ENCODE measurements at places on chromosomes 2 and 18.

DNA sequence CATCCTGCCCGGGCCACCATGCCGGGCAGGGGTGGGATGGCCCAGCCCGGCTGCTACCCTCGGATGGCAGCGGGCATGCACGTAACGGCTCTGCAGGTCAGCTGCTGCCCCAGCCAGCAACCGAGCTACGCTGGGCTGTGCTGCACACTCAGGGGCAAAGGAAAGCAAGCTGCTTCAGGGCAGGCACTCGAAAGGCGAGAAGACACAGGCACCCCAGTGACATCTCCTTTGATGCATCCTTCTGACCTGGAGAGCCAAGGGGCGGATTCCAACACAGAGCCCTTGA, 8.8 kb downstream of the HDAC4 start:
- DNase-seq, result no peak

DNA sequence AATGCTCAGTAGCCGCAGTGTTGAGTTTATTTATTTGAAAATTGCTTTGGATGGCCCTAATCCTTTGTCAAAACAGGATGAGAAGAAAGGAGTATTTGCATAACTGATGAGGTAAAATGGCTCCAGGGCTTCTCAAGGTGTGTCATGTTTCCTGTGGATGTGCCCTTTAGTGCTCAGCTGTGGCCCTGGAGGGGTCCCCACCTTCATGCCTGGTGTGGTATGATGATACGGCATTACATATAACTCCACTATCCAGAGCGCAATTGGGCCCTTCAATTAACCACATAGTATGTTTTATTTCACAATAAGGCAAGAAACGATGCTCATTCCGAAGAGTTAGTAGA, 39.8 kb upstream of the TMEM178A start:
- DNase-seq, result no peak

DNA sequence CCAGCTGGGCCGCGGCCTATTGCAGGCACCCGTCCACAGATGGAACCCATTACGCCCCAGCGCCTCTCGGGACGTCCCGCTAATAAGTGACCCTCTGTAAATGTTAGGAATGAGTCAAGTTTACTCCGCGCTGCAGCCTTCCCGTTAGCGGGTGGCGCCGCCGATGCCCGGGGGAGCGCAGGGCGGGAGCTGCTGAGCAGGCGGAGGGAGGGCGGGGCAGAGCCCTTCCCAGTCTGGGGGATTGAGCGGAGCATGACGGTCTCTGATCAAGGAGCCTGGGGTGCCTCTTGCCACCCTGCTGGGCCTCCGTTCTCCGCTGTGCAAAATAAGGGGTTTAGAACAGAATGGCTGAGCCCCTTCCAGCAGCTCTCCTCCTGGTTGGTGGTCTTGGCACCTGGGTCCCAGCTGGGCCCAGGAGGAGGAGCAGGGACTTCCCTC, 10.5 kb downstream of the CROCC2 start:
- DNase-seq, result no peak

- DNase-seq, result peak; percentile 22
These were observed 23.5 kb upstream of the C18orf32 start for GRCh38 chr18:49510393-49511115.

DNA sequence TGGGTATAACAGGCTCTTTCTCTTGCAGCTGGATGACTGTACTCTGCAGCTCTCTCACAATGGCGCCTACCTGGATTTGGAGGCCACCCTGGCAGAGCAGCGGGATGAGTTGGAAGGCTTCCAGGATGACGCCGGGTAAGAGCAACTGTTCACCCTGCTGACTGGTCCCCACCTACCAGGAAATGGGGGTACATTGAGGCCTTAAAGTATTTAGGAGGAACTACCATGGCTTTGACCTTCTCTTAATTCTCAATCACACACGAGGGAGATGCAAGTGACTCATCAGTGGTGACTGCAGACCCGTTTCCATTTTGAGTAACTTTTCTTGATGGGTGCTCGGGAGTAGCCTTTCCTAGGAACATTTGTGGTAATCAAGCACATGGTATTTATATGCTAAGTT, 58.0 kb downstream of the FHOD3 start:
- no peak for DNase-seq

GRCh38 chr2:158688721-158689120, 106.4 kb upstream of the DAPL1 start:
- no peak for DNase-seq

GRCh38 chr2:208542465-208543041, 136.0 kb downstream of the PTH2R start:
- no peak for DNase-seq

GRCh38 chr18:66603941-66604627, at the start of gene CDH19:
Gene CDH19 (minus strand): TSS chr18:66604090. CDS start chr18:66572204, 31,886 bp downstream.
- peak; percentile 94 for DNase-seq

DNA sequence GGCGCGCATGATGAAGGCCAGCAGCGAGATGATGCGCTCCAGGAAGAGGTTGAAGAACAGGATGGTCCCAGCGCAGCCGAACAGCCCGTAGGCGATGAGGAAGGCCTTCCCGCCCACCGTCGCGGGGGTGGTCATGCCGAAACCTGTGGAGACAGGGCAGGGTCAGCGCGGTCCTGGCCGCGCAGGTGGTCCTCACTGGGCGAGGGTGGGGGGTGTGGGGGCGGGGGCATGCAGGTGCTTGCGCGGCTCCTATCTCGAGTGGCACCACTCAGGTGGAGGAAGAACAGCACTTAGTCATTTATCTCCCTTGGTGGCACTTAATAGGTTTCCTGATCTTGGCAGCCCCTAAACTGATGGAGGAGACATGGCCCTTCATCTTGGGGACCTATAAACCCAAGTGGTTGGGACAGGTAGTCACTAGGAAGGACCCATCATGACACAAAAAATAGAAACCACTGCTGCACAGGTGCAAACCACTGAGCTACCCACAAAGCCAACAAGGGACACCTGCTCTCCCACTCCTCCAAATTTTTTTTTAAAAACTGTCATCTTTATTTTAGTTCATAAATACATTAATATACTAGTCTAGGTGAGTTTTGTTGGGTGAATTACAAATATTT, 118.8 kb downstream of the MSH2 start:
- DNase-seq, result no peak

GRCh38 chr18:24432618-24433017, 6.1 kb downstream of the IMPACT start:
- DNase-seq, result no peak

DNA sequence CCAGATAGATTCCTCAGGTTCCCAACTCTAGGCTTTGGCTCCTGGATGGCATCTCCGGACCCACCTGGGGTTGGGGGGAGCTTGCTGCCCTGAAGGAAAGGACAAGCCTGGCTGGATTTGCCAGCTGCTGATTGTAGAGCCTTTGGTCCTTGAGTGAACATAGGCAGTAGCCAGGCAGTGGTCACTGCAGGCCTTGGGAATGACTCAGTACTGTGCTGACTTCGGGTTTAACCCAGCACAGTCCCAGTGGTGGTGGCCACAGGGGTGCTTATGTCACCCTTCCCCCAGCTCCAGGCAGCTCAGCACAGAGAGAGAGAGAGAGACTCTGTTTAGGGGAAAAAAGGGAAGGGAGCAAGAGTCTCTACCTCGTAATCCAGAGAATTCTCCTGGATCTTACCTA, 27.7 kb upstream of the ACTR2 start:
- DNase-seq, result no peak

- no peak for DNase-seq
These were observed 179.2 kb downstream of the SETBP1 start for GRCh38 chr18:44859751-44860439.

DNA sequence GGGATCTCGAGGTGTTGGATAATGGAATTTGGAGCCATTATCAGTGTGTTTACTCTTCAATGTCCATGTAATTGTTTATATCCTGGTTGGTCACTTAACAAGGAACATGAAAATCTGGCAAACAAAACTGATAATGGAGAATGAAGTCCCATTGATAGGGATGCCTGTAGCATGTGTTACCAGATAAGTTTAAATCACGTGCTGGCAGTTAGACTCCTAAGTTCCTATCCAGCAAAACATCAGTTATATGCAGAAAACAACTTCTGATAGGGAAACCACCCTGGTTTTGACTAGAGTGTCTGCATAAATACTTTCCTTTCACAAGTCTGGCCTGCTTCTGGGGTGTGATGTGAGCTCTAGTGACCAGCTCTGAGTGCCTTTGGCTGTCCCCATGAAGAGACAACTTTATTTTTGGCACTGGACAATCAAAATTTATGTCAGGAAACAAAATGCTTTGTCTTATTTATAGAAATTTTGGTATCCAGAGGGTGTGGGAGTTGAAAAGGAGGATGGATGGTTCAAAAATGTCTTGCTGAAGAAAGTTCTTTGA, 82.0 kb downstream of the FHOD3 start:
- DNase-seq, result no peak

GRCh38 chr2:236936446-236936940, 149.2 kb upstream of the COPS8 start:
- DNase-seq, result no peak

- no peak for DNase-seq
These were observed 77.0 kb upstream of the TACR1 start for GRCh38 chr2:75276093-75277029.

- no peak for DNase-seq
These were observed 74.9 kb upstream of the KLF7 start for GRCh38 chr2:207240649-207241048.

GRCh38 chr2:178874529-178875240, 67.5 kb upstream of the TTN start:
- DNase-seq, result no peak

- no peak for DNase-seq
These were observed 749.6 kb upstream of the VRK2 start for GRCh38 chr2:57296795-57297517.

- no peak for DNase-seq
These were observed 59.4 kb upstream of the SIX2 start for GRCh38 chr2:45068571-45069140.

GRCh38 chr2:95001701-95002100, 23.8 kb upstream of the MAL start:
- DNase-seq, result no peak

DNA sequence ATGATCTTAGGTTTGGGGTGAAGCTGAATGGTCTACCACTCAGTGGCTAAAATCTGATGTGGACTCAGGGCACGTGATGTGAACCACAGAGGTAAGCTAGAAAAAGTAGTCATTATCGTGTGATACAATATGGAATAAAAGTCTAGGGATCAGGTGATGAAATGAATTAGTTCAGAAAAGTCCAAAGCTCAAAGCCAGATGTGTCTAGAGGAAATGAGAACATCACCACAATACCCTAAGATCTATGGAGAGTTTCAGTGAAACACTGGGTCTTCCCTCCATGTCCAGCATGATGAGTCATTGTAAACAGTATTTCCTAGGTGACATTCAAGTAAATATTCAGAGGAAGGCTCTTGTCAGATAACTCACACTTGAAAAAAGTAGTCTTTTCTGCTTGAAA, 1257.4 kb upstream of the ZEB2 start:
- no peak for DNase-seq

GRCh38 chr2:40242315-40242714, 209.6 kb downstream of the SLC8A1 start:
- DNase-seq, result no peak

- no peak for DNase-seq
These were observed 155.0 kb upstream of the SERTAD2 start for GRCh38 chr2:64808754-64809153.

DNA sequence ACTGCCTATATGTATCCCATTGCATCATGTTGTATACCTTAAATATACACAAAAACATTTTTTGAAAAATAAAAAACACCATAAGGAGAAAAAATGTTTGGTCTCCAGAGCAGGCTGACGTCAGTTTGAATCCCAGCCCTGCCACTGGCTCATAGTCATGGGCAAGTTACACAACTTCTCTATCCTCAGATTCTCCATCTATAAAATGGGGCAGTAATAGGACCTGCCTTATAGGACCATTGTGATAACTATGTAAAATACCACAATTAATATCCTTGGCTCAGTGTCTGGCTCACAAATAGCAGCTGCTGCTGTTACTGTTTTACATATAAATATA, 135.6 kb downstream of the SMAD7 start:
- no peak for DNase-seq

DNA sequence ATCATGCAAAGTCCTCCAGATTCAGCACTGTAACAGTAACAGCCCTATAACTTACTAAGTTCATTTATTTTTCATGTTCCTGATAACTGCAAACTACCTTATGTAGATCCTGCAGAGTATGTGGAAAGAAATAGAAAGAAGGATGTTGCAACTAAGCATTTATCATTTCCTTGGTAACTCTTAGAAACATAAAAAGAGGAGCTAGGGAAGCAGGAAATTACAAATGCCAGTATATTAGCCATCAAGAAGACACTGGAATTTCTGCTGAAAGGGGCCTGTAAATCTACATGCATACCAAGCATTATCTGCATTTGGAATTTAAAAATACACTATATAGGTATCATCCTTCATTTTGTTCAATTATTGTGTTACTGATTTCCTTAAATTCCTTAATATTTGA, 66.8 kb downstream of the PDE11A start:
- DNase-seq, result no peak

GRCh38 chr2:104880076-104880475, 26.2 kb downstream of the POU3F3 start:
- DNase-seq, result no peak

- DNase-seq, result no peak
These were observed 34.9 kb downstream of the HDAC4 start for GRCh38 chr2:239365782-239366435.

DNA sequence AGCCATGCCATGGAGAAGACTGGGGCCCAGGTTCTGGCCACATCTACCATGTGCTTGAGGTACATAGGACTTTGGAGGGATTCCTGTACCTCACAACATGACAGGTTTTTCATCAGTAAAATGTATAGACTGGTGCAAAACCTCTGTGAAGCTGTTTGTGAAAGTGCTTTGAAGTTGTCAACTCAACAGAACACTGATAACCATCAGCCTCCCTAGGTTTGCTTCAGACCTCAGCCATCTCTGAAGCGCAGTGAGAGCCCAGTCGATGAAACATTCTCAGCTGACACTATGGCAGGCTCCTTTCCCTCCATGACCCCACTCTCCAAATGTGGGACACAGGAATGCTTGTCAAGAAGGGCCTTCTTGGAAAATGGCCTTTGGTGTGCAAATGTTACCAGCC, 38.6 kb downstream of the STK25 start:
- no peak for DNase-seq

DNA sequence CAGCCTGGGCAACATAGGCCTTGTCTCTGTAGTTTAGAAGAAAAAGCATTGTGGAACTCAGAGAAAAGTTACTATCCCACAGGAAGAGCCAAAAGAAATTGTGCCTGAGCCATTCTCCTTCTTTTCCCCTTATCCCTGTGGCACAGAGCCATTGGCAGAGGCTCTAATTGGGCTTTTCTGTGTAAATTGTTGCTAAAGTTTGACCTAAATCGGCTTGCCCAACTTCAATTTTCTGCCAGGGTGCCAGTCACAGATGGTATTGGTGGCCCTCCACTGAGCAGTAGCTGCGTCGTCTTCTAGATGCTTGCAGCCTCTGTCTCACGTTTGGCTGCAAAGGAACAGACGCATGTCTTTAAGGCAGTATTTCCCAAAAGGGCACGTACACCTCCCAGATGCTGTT, 30.3 kb downstream of the ZNF532 start:
- DNase-seq, result peak; percentile 45

DNA sequence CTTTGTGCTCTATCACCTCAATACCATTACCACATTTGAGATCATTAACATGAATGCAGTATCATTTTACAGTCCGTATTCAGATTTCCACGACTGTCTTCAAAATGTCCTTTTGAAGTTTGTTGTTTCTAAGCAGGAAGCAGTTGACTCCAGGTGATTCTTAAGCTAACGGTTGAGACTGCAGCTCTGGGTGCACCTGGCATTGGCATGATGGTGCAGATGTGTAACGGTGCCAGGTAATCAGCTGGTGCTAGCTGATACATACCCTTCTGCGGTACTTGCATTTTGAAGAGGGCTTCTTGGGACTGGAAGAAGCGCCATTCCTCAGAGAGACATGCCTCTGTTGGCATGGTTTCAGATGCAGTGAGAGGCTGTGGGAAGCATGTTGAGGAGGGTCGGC, 19.5 kb downstream of the SIGLEC15 start:
- no peak for DNase-seq

- DNase-seq, result no peak
These were observed 131.4 kb downstream of the ZNF236 start for GRCh38 chr18:76953583-76954233.
